ENCODE measurements at places on chromosomes 4 and X. TPM values are rescaled to one million over a fixed set of nuclear protein-coding genes. Genes with fewer than 3 reads are reported as not detected.

GRCh38 chr4:123672987-123673386 lies 276.4 kb downstream of the SPRY1 start:
- no peak for DNase-seq

GRCh38 chrX:66039944-66040343 lies at the start of gene VSIG4:
Gene VSIG4 (minus strand): TSS chrX:66040080. CDS start chrX:66039998, 82 bp downstream.
- DNase-seq = no peak

DNA sequence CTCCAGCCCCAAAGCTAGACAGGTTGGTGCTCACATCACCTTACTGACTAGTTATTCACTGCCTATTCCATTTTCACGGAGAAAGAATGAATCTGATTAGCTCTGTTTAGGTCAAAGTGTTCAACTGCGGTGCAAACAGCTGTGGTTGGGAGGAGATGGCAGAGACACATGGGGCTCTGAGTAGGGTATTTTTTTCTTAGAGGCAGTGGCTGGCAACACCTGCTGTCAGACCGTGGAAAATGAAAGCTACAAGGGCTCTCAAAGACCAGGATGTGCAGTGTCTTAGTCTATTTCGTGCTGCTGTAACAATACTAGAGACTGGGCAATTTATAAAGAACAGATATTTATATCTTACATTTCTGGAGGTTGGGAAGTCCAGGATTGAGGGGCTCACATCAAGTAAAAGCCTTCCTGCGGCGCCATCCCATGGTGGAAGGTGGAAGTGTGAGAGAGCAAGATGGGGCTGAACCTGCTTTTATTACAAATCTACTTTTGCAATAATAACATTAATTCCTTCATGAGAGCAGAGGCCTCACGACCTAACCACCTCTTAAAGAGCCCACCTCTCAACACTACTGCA lies 10.6 kb downstream of the NYX start:
- no peak for DNase-seq

DNA sequence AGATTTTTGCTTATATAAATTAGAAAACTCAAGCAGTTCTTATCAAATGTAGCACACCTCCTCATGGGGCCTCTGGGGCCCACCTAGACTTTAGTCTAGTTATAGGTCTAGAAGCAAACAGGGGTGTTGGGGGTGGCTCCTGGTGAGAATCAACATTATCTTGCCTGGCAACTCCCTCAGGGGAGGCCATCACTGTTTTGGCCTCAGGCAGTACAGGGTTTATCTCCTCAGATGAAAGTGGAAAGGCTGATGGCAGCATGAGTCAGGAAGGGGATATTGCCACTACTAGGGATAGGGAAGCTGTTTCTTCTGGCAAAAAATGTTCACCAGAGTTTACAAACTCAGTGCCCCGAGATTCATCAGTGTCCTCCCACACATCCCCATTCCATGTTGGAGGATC lies 232.4 kb upstream of the BMP3 start:
- DNase-seq = no peak

The IL2RG gene
- 1.3 TPM for polyA plus RNA-seq

DNA sequence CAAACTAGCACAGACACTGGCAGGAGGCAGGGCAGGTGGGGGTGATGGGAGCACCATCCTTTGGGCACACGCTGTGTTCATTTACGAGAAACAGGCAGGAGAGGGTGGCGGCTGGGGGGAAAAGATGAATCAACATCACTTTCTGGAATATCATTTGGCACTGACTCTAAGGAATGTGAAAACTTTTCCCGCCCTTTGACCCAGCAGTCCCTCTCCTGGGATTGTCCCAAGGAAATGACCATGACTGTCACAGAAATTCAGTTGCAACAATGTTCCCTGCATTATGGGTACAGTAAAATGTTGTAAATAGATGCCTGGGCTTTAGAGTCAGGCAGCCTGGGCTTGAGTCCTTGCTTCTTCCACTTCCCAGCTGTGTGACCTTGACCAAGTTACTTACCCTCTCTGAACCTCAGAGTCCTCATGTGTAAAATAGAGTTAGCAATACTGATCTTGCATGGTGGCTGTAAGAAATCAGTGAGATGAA lies 58.6 kb downstream of the ABLIM2 start:
- no peak for DNase-seq

DNA sequence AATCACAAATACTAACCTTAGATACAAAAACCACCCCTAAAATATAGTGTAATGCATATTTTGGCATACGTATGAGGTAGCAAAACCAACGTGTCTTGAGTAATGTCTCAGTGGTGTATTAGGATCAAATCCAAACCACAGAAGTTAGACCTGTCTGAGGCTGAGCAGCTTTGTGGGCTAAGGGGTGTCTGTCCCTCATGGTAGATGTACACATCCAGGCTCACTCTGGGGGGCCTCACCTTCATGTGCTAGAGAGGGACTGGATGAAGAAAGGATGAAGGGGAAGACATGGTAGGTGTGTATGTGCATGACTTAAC lies 188.0 kb upstream of the TBC1D9 start:
- no peak for DNase-seq

GRCh38 chr4:171785388-171785787 lies 27.8 kb upstream of the GALNTL6 start:
- DNase-seq = no peak

DNA sequence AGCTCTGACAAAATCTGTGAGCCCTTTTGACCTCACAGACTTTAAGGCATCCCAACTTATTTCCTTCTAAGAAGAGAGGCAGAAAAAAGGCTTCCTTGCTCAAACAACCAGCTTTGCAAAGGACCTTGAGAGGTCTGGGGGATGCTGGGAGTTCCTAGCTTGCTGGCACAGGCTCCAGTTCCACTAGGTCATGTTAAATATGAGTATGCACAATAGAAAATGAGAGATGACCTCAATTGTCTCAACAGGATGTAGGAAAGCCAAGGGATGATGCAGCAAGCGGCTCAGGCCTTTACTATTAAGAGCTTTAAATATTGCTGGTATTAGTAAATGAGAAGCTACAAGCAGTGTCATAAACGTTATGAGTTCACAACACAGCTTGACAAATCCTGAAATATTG lies 13.3 kb upstream of the ZNF827 start:
- DNase-seq = no peak

The MAGEB17 gene
- 0.66 TPM for polyA plus RNA-seq

DNA sequence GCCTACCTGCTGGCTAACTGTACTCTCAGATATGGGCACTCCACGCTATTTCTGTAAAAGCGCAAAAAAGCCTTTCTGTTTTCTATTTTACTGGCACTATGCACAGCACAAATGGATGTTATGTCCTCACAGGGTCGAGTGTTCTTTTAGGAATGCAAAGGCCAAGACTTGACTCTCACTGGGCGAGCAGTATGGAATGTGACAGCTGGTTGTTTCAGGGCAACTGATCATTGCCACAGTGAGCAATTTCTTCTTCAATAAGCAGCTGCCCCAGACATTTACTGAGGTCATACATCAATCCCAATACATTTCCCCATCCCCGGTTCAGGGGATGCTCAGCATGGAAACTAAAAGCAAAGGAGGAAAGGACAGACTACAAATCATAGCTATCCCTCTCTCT lies 58.2 kb downstream of the PDE5A start:
- no peak for DNase-seq

- no peak for DNase-seq
Measured at GRCh38 chr4:87130985-87131703, 89.3 kb downstream of the KLHL8 start.

DNA sequence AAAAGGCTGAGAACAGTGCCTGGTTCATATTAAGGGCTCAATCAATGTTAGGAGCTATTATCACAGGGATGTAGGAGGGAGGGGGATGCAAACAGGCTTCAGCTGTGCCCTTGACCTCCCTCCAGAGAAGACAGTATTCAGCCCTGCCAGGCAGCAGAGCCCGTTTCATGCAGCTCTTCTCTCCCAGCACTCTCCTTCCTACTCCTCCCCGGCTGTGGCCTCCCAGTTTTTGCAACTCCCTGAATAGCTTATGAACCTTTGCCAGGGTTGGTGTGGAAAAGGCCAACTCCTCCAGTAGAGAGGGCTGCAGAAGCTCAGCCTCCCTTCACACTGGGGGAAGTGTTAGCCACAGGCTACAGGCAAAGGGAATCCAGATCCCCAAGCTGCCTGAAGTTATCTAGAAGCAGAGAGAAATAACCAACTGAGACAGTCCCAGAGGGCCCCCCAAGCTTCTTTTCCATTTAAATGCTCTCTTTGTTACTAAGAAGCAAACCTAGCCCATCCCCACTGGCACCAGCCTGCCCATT lies 31.7 kb upstream of the APLN start:
- no peak for DNase-seq

DNA sequence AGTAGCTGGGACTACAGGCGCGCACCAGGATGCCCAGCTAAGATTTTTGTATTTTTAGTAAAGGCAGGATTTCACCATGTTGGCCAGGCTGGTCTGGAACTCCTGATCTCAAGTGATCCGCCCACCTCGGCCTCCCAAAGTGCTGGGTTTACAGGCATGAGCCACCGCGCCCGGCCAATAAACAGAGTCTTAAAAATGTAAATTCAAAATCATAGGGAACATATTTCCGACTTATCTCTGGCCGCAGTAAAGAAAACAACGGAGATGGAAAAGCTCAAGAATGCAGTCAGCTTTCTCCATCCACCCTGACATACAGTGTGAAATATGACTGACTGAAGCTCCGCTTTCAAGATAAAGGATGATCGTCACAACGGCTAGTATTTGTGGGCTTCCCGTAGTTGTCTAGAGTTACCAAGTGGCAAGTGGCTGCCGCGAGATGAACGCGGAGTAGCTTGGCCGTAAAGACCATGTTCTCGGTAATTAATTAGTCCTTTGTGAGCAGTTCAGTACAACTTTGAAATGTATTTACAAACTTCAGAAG lies 495.1 kb upstream of the FAT1 start:
- DNase-seq = no peak

DNA sequence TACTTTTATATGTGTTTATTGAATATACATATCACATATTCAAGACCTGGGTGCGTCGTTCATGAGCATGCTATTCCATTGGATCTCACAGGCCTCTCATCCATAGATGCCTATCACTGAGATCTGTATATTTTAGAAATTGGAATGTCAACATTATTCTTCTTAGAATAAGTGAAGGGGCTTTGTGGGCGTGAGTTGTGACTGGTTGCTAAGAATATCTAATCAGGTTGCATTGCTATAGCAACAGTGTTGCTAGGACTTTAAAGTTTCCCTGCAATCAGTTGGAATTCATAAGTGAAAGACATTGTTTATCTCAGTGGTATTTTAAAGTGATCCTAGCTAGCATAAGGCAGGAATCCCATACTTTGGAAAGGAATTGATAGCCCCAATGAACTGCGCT lies 36.7 kb upstream of the ANK2 start:
- DNase-seq = no peak

The NMU gene
- not detected for polyA plus RNA-seq

DNA sequence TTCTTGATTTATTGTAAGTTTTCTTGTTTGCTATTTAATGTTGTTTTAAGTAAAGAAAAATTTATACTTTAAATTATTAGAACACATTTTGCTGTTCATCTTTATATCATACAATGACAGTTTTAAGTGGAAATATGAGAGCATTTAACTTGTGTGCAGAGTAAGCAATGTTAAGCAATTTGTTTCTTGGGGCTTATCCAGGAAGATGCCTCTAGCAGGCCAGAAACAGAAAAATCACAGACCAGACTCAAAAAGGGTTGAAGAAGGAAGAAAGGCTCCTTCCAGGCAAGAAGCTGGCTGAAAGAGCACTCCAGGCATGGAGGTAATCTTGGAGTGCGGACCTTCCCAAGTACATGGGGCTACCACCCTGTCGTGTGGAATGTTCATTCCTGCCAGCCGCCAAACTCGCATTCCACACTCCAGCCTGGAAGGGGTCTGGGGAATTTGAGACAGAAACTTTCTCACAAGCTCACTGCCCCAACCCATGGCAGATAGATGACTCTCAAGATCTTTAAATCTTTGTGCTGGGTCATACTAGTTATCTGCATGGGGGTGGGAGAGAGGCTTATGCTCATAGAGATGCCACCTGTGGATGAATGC lies 1521.3 kb upstream of the AGA start:
- no peak for DNase-seq

The GASK1B gene
- polyA plus RNA-seq = 3.0 TPM

DNA sequence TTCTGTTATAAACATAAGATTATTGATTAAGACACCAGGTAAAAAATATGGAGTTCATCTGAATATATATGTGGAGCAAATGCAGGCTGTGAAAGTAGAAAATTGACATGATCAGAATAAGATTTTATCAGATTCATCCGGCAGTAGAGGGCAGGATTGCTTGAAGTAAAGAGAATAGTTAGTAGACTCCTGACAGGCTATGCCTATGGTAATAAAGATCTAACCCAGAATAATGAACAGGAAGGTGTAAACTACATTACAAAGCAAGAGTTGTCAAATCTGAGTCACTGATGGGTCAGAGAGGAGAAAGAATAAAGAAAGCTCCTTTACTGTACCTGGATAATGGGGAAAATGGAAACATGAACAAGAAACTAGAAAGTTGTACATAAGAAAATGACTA lies 20.8 kb upstream of the TMEM184C start:
- no peak for DNase-seq

The MAP3K15 gene
- polyA plus RNA-seq = 7.1 TPM

- DNase-seq = no peak
Measured at GRCh38 chrX:79408623-79409322, 41.6 kb upstream of the ITM2A start.

The PGM2 gene
- polyA plus RNA-seq = 2.1 TPM

DNA sequence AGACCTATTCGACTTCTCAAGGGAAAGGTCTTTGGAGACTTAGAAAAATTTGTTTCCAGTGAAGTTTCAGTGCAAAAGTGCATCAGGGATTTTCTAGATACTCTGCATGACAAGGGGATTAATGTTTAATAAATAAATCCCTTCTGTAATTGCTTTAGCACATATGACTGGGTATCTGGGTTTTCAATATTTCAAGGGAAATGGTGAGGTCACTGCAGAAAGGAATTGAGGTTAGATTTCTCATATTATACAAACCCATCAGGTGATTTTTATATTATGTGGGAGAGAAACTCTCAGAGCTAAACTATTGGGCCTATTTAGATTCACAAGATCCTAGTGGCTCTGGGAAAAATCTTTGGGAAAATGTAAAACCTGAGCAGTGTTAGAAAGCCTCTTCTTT lies 48.3 kb upstream of the SLC4A4 start:
- DNase-seq = no peak

DNA sequence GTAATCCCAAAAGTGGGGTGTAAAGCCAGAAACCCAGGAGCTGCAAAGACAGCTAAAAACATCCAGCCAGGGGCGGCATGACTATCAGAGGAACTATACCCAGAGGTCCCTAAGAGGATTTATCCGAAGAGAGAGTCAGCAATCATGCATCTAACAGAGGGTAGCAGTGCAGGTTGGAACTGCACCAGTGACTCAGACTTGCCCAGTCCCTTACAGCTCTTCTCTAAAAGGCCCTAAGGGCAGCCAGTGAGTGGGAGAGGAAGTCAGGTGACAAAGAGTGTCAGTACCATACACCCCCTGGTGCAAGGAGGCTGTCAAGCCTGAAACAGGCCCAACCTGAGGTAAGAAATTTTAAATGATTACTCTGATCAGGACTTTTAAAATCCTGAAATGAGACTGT lies 88.1 kb downstream of the CAMK2D start:
- DNase-seq = no peak

- DNase-seq = no peak
Measured at GRCh38 chr4:24783506-24783905, 11.9 kb upstream of the SOD3 start.

The ETDA gene
- not detected for polyA plus RNA-seq

The TSPAN6 gene
- polyA plus RNA-seq = 11.4 TPM

The FAM9B gene
- polyA plus RNA-seq = not detected

GRCh38 chr4:119271361-119272085 lies 50.4 kb downstream of the FABP2 start:
- DNase-seq = no peak

The MGAT4D gene
- not detected for polyA plus RNA-seq

The EPHA5 gene
- not detected for polyA plus RNA-seq

GRCh38 chr4:2829321-2829932 lies 14.2 kb upstream of the ADD1 start:
- no peak for DNase-seq

The SSX4 gene
- not detected for polyA plus RNA-seq
